Coronary artery (tissue), 2 donors: ENCODE measurements at places on chromosomes 13 and 19.

GRCh38 chr13:71634602-71635443 lies 232.2 kb downstream of the DACH1 start:
- DNase-seq, result no peak

DNA sequence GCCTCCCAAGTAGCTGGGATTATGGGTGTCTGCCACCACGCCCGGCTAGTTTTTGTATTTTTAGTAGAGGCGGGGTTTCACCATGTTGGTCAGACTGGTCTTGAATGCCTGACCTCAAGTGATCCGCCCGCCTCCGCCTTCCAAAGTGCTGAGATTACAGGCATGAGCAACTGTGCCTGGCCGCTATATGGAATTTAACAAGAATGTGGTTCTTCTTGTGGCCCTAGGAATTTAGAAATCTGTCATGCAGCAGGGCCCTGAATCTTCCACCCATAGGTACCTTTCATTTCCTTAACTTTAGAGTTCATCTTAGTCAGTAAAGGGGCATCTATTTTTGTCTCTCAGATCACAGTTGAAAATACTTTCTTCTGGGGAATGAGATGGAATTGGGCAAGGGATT lies 25.6 kb upstream of the NDFIP2 start:
- no peak for DNase-seq

GRCh38 chr13:27308941-27309340 lies 38.3 kb downstream of the RASL11A start:
- DNase-seq, result no peak

GRCh38 chr19:29781386-29782259 lies 30.2 kb upstream of the CCNE1 start:
- DNase-seq, result no peak

GRCh38 chr19:2457394-2458037 lies 757 bp upstream of the LMNB2 start:
- no peak for DNase-seq

DNA sequence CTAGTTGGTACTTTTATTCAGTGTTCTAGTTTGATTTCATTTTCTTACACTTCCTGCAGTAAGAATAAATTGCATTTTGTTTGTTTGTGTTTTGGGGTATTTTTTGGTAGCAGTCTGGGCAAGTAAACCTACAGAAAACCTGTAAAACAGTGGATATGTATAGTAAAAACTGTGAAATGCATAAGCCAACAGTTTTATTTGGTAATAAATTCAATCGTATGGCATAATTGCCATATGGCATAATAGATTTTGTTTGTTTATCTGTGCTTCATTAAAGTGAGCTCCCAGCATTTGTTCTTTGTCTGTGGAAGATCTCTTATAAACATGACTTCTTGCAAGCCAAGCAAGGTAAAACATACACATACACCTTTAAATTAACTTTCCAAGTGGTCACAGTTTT lies 111.9 kb downstream of the PCDH9 start:
- no peak for DNase-seq

DNA sequence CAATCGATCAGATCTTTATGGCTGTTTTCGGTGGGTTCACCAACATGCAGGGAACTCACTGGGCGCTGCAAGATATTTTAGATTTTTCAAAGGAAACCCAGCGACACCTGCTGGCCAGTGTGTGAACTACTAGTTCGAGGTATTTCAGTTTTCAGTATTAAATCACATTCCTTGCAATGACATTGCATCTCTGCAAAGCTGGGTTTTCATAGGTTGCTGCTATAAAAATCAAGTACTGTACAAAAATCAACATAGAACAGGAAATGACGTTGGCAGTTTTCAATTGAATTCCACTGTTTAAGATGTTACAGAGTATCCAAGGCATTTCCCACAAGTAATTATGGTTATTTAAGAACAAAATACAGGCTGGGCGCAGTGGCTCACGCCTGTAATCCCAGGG lies 17.6 kb downstream of the LIG1 start:
- DNase-seq, result no peak

- no peak for DNase-seq
These were observed 11.8 kb downstream of the ARHGEF18 start for GRCh38 chr19:7360393-7360984.

DNA sequence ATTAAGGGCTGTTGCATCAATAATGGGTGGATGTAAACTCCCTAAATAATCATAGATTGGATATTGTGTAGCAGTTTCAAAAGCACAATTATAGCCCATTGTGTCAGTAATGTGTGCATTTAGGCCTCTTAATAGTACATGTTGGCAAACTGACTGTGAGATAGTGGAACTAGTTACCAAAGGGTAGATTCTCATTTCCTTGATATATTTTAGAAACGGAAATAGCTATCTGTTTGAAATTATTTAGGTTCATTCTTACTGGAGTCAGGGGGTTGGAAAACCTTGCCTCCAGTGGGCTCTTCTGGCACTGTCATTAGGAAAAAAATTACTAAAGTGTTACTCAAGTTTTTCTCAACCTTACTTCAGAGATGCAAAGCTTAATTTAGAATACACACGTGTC lies 1074.9 kb downstream of the PCDH17 start:
- DNase-seq, result no peak

DNA sequence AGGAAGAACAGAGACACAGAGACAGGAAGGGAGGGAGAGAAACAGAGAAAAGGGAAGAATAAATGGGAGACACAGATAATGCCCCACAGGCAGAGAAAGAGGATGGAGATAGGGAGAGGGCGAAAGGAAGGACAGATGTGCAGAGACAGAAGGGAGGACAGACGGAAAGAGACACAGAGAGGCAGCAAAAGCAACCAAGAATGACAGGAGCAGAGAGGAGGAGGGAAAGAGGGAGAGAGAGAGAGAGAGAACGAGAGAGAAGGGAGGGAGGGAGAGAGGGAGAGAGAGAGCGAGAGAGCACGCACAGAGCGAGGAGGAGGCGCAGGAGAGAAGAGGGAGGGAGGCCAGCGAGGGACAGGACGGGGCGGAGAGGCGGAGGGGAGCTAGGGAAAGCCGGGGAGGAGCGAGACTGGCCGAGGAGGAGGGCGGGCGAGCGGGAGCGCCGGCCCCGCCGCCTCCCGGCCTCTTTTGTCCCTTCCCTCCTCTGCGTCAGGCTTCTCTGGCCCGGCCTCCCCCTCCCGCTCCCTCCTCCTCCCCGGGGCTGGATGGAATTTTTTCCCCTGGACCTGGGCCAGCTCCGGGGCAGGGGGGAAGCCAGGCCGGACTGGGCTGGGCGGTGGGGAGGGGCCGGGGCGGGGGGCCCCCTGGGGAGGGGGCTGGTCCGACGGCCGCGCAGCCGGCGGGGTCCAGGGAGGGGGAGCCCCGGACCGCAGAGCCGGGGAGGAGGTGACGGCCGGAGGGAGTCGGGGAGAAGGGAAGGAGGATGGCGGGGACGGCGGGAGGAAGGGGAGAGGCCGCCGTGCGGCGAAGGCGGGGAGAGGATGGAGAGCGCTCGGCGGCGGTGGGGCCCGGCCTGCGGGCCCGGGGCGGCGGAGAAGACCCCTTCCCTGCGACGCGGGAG lies 4.2 kb upstream of the SPACA6 start:
- peak; percentile 97 for DNase-seq

DNA sequence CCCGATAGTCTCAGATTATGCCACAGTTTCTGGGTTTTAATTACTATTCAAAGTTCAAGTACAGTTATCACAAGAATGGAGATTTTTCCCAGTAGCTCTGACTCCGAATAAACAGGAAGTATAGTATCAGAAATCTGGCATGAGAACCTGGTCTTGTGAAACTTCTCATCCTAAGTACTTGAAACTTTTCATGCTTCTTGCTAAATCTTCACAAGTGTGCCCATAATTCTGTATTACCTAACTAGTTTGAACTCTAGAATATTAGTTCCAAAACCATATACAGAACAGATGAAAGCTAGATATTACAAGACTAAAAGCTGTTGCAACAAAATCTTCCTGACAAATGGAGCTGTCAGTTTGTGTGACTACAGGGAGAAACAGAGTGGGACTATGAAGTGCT lies 70.5 kb upstream of the CSNK1A1L start:
- no peak for DNase-seq
